Fibroblast of skin of abdomen (primary cell): ENCODE measurements at places on chromosomes 11 and 22.
A peak's percentile ranks its signal among the peaks of the same experiment; 100 is the strongest.

DNA sequence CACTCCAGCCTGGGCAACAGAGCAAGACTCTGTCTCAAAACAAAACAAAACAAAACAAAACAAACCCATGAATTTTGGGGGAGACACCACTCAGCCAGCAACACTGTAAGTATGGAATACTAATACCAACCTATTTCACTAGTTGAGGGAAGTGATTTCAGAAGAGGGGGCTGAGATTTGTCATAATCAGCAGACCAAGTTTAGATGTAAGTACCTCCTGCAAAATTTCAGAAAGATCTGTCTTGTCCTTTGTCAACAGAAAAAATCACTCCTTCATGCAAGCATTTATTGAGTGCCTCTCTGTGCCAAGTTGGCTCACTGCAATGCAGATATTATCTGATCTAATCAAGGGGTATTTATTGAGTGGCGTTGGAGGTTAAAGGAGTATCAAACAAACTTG lies 23.4 kb upstream of the ADA2 start:
- DNase-seq, result no peak

GRCh38 chr11:100984668-100985067 lies 144.9 kb downstream of the PGR start:
- DNase-seq, result no peak

GRCh38 chr11:29163231-29163630 lies 853.6 kb downstream of the KCNA4 start:
- DNase-seq, result no peak

DNA sequence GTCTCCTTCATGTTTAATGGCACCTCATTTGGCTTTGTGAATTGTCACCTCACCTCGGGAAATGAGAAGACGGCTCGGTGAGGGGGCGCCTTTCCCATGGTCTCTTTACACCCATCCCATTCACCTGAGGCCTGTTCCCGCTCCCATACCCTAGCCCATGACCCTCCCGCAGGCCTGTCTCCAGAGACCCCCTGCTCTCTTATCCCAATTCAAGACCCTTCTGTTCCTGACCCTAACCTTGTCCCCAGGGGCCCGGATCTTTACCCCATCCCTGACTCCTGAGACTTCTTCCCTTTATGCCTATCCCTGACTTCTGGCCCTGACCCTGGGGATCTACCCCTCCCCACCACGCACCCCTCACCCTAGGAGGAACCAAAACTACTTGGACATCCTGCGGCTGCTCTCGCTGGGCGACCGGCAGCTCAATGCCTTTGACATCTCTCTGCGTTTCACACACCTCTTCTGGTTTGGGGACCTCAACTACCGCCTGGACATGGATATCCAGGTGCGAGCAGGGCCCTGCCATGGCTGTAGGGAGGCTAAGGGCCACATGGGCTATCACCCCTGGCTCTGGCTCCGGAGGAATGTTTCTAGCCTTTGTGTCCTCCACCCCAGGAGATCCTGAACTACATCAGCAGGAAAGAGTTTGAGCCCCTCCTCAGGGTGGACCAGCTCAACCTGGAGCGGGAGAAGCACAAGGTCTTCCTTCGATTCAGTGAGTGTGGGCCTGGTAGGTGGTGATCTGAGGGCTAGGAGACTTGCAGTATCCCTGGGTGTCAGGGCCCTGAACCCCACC lies 7.9 kb downstream of the INPPL1 start:
- no peak for DNase-seq

GRCh38 chr11:69306821-69307220 lies 12.9 kb downstream of the MYEOV start:
- no peak for DNase-seq

DNA sequence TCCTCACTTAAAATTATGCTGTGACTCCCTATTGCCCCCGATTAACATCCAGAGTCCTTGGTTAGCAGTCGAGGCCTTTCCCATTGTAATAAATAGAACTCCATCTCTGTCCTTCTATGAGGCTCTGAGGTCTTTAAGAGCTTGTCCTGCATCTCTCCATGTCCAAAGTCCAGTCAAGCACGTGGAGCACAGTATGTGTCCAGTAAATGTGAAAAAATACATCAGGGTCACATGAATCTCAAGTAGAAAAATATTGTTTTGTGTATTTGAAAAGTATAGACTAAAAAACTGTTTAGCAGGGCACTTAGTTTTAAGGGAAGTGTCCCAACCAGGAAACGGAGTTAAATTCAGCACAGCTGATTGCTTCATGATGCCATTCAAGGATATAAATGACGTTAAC lies 298.8 kb upstream of the TENM4 start:
- DNase-seq, result no peak

DNA sequence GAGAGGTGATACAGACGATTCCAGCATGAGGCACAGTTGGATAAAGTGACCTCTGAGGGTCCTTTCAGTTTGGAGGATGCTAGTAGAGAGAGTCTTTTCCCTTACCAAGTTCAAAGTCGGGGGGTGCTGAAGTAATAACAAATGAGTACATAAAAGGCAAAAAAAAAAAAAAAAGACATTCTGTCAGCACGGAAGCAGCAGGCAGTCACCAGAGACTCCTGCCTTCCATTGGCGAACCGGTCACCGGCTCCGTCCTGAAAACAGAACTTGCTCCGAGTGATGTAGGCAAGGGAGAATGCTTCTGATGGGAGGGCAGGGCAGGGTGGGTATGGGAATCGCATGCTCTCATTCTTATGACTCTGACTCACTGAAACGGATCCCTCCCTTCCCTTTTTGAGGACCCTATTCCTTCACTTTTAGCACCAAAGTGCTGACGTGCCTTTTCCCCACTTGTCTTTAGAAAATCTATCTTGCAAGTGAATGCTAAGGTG lies 65.9 kb downstream of the PRR5L start:
- peak; percentile 88 for DNase-seq

DNA sequence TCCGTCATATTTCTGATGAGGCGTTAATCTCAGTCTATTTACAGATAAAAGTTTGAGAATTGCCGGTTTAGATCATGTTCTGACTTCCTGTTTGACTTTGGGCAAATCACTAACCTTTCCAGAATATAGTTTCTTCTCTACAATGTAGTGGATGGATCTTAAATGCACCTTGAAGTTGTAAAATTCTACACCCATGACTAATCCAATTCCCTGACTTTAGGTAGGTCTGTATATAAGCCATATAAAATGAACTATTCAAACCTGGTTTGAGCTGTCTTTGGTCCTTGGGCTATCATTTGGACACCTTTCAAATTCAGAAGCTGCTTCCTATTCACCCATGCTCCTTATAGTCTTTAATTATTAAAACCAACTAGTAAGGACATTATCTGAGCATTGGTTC lies 52.2 kb upstream of the BLID start:
- DNase-seq, result no peak

- DNase-seq, result peak; percentile 95
Observed at GRCh38 chr11:59550842-59551658, 39.7 kb downstream of the OR4D9 start.

GRCh38 chr11:104028476-104029263 lies 7.8 kb upstream of the DDI1 start:
- no peak for DNase-seq

- DNase-seq, result peak; percentile 8
Observed at GRCh38 chr11:115067900-115068530, 389.7 kb downstream of the NXPE2 start.

DNA sequence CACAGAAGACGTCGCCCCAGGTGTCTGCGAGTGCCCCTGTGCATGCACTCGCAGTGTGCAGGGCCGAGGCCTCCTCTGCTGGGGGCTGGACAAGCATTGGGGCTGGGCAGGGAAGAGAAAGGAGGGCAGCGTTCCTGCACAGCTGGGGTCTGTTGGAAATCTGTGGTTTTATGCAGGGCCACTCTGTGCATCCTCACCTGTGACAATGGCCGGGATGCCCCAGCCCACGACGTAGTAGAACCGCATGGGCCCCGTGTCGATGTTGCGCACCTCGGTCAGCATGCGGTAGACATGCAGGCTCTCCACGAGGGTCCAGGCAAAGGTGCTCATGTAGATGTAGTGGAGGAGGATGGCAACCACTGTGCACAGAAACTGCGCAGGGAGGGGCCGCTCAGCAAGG lies 37.2 kb downstream of the TRMU start:
- DNase-seq, result no peak

DNA sequence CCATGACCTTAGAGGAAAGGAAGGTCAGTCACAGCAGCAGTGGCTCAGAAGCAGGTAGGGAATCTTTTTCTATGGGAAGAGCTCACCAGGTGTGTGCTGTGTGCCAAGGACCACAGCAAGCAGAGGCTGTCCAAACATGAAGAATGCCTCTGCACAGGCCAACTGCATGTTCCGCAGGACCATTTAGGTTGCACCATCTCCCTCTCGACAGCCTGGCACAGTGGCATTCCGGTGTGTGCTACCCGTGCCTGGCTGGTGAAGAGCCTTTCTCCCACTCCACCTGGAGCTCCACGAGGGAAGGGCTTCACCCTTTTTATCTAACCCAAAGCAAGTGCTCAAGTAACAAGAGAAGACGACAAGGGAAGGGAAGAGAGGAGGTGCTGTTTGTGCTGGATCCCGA lies 76.5 kb downstream of the PACSIN2 start:
- no peak for DNase-seq

- no peak for DNase-seq
Observed at GRCh38 chr11:123193742-123194141, 1.3 kb downstream of the CLMP start.

- DNase-seq, result no peak
Observed at GRCh38 chr22:23146478-23147205, 1.4 kb downstream of the RAB36 start.

DNA sequence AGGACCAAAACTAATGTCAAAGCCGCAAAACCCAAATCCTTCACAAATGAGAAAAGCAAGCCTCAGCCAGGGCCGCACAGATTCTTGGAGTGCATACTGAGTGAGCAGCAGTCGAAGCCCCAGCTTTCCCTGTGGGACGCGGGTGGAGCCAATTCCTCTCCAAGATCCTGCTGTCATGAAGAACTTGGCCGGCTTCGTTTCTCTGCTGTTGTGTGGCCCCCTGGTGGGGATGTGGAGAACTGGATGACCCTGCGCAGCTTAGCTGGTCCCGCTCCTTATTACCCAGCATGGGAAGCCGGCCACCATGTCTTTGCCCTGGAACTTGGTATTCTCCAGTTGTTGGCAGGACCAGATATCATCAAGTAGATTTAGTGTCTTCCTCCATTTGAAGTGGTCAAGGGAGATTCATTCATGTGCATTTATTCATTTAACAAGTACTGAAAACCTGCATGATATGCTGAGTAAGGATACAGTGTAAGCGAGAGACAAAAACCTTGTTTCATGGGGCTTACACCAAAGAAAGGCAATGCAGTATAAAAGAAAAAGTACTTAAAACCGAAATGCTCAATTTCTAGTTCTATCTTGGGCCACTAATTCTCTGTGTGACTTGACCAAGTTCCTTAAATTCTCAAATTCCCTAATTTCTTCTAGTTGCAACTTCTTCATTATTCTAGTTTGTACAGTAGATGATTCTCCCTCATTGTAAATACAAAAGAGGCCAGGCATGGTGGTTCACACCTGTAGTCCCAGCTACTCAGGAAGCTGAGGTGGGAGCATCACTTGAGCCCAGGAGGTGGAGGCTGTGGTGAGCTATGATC lies 56.7 kb upstream of the CRTAM start:
- peak; percentile 90 for DNase-seq

- peak; percentile 6 for DNase-seq
Observed at GRCh38 chr22:24553597-24554312, 1.2 kb downstream of the GUCD1 start.

DNA sequence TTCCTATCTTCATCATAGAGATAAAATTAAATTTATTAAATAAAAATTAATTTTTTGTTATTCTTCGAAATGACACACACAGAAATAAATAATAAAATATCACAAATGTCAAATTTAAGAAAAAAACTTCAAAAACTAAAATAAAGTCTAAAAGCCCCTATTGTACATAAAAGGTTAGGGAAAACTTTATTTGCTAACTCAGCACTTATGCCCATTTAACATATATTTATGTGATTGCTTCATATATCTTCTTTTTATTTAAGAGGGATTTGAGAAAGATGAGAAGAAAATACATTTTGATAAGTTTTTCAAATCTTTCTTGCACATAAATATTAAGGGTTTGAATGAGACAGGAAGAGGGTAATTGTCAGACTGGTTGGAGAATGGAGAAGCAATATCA lies 2350.4 kb upstream of the RAG2 start:
- no peak for DNase-seq

DNA sequence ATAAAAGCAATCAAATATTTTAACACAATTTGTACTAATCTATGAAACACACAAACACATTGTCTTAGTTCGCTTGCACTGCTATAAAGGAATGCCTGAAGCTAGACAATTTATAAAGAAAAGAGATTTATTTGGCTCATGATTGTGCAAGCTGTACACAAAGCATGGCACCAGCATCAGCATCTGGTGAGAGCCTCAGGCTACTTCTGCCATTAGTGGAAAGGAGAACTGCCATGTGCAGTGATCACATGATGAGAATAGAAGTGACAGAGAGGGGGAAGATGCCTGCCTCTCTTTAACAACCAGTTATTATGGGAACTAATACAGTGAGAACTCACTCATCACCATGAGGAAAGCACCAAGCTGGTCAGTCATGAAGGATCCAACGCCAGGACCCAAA lies 105.1 kb downstream of the GUCY1A2 start:
- no peak for DNase-seq

- DNase-seq, result peak; percentile 56
Observed at GRCh38 chr11:73625696-73626318, 20.6 kb upstream of the PLEKHB1 start.

GRCh38 chr11:30605036-30605605 lies 19.0 kb upstream of the MPPED2 start:
- DNase-seq, result no peak

GRCh38 chr11:79484872-79485271 lies 44.0 kb upstream of the TENM4 start:
- no peak for DNase-seq

- no peak for DNase-seq
Observed at GRCh38 chr11:124172101-124172500, 11.0 kb upstream of the OR10D3 start.

- no peak for DNase-seq
Observed at GRCh38 chr22:45335021-45335818, 25.5 kb downstream of the FAM118A start.

GRCh38 chr11:133946541-133947318 lies 10.0 kb downstream of the IGSF9B start:
- DNase-seq, result no peak

DNA sequence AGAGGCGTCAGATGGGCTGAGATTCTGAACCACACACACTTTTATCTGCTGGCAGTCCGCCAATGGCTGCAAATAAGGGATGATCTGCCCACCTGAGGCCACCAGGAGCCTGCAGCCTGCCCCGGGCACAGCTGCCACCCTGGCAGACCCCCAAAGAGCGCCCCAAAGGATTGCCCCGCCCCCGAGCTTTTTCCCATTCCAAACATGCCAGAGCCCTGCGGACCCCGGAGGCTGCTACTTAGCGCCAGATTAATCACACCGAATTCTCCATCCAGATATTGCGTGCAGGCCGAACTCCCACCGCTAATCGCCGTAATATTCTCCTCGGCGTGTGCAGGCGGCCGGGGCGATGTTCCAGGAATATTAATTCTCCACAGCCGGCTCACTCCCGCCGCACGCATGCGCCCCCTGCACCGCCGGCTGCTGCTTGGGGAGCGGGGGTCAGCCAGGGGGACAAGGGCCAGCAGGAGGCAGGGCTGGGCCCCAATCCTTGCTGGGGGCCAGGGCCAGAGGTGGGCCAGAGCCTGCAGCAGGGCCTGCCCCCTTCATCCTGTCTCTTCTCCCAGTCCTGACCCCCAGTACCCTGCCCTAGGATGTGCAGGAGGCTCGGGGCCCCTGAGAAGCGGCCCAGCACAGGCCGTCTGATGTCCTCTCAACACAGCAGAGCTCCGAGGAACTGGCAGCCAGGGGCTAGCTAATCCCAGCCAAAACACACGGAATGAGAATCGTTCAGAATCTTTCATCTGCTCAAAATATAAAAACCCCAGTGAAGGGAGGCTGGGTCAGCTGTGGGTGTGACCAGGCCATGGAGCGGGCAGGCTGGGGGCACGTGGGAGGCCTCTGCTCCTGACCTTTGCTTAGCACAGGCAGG lies 19.5 kb upstream of the TCF20 start:
- DNase-seq, result peak; percentile 52
